ENCODE measurements at places on chromosomes 16 and 17.

DNA sequence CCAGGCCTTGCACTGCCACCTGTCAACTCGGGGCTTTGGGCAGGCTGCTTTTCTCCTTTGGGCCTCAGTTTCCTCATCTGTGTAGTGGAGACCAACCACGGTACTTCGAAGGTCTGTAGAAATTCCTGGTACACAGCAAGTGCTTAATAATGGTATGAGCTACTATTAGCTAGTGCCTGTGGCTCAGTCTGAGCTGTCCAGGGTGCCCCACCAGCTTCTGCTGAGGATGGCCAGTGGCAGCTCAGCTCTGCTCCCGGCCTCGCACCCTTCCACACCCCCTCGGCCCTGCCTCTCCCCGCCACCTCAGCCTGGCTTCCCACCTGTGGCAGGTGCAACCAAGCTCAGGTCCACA is 26.2 kb upstream of the PLCG2 start:
- no peak for DNase-seq

GRCh38 chr17:80917716-80918560 is 73.7 kb upstream of the CHMP6 start:
- no peak for DNase-seq

- DNase-seq, result no peak
Measured at GRCh38 chr17:50186661-50187393, 14.6 kb downstream of the COL1A1 start.

DNA sequence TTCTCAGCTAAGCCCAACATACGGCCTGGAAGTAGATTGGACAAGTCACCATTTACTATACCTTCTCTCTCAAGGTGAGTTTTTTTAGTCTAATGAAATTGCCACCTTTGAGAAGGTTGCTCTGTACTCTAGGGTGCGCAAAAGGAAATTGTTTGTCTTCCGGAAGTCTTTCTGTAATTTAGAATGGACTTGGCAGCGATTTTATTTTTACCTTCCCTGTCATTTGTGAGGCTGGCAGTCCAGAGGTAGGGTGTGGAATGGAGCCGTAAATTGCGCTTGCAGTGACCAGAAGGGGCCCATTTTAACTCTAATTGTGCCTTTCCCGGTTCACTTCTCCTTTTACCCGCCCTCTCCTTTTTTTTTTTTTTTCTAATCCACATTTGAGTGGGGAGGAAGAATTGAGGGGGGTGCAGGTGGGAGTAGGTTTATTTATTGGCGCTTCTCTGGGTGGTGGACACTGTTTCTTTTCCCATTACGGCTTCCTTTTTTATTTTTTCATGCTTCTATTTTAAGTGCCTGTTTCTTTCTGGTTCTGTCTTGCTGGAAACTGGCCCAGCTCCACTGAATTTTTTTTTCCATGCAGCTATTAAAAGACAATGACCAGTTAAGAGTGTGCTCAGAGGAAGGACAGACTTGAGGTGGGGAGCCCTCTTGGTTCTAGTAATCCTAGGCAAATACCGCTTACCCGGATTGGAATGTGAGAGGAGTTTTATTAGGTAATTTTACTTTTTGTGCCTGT is 89.7 kb upstream of the CLEC18A start:
- DNase-seq, result no peak

GRCh38 chr17:10879190-10879836 is 41.4 kb upstream of the PIRT start:
- no peak for DNase-seq

- DNase-seq, result no peak
Measured at GRCh38 chr16:53743149-53743566, 39.2 kb downstream of the FTO start.

- no peak for DNase-seq
Measured at GRCh38 chr17:1315891-1316403, 36.5 kb downstream of the TRARG1 start.

- no peak for DNase-seq
Measured at GRCh38 chr17:77209330-77209748, 68.6 kb downstream of the SEC14L1 start.

- no peak for DNase-seq
Measured at GRCh38 chr16:66677179-66677578, 19.4 kb downstream of the CMTM4 start.

DNA sequence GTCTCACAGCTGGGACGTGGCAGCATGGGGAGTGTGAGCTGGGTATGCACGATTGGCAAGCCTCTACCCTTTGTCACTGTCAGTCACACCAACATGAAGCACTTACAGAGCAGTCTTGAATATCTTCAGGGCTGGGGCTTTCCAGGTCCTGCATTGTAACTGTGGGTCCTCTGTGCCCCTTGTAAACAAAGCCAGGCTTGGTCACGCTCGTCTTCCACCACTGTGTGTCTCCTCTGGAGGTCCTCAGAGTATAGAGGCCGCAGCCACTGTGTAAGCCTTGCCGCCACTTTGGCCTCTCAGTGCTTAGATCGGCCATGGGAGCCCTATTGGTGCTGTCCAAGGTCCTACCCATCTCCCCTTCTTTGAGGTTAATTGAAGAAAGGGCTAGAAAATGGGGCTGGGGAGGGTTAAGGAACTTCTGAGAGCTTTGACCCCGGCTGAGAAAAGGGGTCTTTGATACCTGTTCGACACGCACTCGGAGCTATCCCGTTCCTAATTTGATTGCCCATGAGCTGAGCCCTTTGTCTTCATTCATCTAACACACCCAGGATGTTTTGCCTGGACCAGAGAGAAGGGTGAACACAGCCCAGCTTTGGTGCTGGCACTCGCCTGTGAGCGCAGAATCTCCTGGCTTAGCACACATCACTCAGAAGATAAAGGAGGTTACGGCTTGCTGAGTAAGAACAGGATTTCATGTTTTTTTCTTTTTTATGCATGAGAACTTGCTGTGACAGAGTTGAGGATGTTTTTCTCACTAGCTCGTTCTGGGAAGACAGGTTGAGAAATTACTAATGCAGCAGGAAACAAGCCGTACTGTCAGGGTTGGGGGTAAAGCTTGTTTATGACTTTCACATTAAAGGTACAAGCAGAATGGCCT is 267.9 kb downstream of the CPPED1 start:
- no peak for DNase-seq

DNA sequence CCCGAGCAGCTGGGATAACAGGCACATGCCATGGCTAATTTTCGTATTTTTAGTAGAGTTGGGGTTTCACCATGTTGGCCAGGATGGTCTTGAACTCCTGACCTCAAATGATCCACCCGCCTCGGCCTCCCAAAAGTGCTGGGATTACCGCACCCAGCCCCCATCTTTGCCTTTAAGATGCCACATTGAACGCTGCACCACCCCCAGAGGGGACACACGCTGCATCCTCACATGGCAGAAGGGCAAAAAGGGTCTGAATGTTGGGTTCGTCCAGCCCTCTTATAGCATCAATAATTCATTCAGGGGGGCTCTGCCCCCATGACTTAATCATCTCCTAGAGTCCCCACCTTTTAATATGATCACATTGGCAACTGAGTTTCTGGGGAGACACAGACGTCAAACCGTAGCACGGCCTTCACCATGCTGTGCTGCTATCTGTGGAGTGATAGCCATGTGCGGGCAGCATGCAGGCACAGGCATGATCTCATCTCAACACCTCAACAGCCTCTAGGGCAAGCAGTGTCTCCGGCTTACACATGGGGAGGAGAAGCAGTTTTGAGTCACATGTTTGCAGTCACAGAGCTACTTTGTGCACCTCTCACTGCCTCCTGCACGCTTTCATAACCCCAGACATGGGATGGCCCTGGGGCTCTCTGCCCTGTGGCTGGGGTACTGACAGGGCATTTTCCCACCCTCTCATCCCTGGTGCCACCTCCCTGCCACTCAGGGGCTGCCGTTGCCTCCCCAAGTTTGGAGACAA is 30.0 kb downstream of the IL21R start:
- no peak for DNase-seq

GRCh38 chr16:5761592-5761991 is 664.0 kb upstream of the EEF2KMT start:
- no peak for DNase-seq

- DNase-seq, result no peak
Measured at GRCh38 chr16:55003916-55004315, 73.3 kb downstream of the IRX5 start.

DNA sequence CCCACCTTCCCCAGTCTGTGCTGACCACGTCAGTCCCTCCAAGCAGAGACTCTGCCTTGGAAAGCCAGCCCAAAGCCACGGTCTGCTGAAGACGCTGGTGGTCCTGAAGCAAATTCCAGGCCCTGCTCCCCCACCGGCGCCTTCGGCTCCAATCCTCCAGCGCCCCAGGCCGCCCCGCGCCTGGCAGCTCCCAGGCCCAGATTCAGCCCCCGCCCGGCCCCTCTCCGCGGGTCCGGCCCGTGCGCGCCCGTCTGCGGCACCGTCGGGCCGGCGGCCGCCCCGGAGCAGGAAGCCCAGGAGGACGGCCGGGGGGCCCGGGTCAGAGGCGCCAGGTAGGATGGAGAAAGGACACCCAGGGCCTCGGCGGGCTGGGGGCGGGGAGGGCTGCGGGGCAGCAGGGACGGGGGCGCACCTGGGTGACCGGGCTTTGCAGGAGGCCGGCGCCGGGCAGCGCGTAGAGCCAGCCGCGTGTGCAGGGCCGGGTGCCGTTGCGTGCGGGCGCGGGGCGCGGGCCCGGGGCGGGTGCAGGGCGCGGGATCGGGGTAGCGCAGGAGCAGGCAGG is 594 bp upstream of the SLC22A31 start:
- DNase-seq, result no peak

DNA sequence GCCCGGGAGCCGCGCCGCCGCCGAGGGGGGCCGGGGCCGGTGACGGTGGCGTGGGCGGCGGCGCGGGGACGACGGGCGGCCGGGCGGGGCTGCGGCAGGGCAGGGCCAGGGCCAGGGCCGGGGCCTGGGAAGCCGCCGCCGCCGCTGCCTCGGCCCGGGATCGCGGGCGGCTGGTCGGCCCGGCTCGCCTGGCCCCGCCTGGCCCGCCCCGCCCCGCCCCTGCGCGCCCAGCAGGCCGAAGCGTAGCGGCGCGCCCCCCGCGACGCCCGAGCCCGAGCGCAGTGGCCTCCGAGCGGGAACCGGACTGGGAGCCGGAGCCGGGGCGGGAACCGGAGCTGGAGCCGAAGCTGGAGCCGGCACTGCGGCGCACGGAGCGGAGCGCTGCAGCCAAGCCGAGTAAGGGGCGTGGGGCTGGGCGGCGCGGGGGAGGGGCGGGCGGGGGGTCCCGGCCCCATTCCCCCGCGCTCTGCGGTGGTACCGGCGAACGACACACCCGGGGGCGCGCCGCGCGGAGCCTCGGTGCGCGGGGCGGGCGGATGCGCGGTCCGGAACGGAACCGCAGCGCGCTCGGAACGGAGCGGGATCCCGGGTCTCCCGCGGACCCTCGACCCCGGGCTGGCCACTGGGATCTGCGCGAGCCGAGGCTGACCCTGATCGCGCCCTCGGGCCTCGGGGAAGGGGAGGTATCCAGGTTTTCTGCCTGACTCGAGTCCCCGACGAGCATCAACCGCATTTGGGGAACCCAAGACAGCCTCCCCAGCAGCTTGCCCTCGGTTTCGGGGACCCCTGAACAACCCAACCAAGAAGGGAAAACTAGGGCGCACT is at the start of gene BEAN1:
Gene BEAN1, plus strand, starts transcription at position 260 of the 825 bp plus-strand sequence. CDS start 10,382 bp downstream, outside the sequence.
- DNase-seq, result no peak

DNA sequence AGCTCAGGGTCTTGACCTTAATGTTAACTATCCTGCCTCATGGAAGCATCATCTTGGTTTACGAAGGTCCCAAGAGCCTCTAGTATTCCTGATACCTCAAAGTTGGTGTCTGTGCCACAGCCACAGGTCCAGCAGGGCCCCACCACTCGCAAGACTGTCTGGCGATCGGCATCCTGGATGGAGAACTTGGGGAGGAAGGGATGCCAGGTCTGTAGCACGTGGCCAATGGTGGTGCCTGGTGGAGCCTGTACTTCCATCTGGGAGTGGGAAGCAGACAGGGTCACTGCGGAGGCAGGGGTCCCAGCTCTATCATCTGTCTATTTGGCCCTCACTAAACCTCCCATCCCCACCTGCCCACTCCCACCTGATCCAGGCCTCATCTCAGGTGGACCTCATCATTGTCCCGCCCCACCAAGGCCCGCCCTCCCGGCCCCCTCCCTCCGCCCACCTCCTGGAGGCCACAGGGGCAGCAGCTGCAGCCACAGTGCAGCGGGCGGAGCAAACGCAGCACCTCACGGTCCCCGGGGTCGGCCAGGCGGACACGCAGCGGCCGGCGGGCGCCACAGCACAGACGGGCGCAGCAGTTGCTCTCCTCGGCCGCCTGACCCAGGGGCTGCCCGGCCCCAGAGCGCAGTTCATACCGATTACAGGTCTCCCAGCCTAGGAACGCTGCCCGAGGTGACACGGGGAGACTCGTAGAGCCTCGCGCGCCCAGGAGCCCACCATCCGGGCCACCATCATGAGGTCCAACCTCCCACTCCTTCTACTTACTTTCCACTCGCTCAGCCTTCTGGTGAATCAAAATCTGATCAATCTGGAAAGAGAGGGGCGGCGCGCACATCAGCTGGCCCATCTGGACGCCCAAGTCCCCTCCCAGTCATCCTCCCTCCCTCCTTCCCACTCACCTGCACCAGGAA is 1.4 kb downstream of the PLSCR3 start:
- DNase-seq, result no peak

DNA sequence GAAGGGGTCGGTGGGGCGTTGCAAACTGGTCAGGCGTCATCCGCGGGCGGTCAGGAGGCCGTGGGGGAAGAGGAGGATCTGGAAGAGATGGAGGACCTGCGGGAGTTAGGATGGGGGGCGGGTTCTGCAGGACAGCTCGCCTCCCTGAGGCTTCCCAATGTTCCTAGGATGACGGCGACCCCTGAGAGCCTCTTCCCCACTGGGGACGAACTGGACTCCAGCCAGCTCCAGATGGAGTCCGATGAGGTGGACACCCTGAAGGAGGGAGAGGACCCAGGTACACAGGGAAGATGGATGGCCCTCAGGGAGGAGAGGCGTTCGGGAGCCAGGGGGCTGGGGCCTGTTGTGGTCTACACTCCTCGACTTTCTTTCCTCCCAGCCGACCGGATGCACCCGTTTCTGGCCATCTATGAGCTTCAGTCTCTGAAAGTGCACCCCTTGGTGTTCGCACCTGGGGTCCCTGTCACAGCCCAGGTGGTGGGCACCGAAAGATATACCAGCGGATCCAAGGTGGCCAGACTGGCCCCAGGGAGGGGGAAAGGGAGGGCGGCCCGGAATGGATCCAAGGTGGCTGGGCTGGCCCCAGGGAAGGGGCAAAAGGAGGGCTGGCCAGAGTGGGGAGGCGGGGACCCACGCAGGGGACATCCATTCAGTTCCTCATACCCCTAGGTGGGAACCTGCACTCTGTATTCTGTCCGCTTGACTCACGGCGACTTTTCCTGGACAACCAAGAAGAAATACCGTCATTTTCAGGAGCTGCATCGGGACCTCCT is 839 bp downstream of the PLD2 start:
- no peak for DNase-seq

DNA sequence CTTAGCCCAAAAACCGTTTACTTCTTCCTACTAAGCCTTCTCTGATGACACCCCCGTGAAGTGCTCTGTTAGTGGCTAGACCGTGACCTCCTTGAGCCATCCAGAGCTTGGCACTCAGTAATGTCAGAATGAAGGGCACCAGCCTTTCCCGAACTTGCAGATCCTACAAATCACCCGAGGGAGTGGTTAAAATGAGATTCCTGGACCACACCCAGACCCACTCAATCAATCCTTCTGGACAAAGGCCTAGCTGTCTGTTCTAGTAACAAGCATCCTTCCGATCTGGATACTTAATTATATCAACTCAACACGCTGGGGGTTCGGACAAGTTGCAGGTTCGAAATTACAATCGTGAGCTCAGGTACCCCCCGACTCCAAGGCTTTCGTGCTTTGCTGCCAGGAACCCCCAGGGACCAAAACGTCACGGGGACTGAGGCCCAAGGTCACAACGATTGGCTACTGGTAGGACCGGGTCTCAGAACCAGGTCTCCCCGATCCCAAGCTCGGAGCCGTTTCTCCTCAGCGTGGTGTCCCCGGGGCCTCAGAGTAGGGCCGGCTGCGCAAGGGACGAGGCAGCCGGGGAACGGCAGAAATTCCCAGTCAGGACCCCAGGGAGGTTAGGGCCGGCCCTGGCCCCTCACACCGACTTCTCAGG is 527 bp downstream of the CIAPIN1 start:
- no peak for DNase-seq
